ENCODE measurements at places on chromosomes 6 and 20.

DNA sequence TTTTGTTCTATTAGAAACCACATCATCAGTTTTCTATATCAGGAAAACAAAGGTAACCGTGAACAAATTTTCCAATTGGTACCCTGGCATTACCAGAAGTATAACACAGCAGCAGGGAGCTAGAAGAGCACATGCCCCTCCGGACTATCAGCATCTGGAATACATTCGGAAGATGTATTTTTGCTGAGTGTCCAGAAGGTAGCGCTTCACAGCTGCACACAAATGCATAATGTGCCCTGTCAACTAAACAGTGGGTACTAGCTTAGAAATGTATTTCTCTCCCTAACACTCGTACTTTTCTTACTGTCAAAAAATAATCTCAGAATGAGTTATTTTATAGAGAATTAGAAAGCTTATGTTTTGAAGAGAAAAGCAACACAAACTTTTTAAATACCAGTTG lies 77.6 kb downstream of the HUS1B start:
- no peak for DNase-seq

DNA sequence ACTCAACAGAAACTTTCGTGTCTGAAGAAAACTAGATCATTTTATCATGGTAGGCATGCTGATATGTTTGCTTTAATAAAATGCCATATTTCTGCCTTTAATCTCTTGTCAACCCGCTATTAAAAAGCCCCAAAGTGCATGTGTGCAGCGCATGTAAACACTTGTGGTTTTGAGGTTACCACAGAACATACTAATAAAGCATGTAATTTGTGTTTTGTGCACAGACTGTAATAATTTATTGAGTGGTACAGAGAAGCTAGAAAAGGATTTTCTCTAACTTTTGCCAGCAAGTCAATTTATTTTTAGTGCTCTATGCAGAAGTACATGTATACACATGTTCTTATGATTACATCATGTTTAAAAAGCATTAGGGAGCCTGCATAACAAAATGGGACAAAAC lies 349.9 kb upstream of the SLC35B3 start:
- no peak for DNase-seq

DNA sequence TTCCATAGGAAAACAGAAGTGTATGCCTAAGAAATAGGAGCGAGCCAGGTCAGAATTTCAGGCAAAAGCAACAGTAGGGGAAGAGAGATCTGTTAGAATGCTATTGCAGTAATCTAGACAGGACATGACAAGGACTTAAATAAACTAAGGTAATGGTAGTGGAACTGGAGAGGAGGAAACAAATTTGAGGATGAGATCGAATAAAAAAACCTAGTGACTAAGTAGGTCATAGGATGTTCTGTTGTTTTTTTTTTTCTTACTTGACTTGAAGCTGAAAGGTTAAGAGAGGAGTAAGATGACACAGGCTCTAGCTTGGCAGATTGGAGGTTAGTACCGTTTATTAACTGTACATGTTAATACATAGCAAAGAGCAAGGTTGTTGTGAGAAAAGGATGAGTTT lies 28.6 kb downstream of the ORC3 start:
- no peak for DNase-seq

DNA sequence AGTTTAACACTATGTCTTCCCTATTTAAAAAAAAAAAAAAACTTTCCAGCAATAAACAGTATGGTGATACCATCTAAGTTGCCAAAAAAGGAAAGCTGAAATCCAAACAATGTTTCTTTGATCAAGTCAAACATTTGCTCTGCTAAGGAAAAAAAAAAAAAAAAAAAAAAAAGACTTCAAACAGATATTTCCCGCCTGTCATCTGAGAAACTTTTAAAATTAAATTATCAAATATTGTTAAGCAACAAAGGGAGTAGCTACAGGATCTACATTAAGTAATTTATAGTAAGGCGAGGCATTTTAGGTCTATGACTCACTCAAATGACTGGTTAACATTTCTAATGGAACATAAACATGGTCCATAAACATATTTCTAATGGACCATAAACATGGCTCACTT lies 121.2 kb downstream of the DST start:
- no peak for DNase-seq

- DNase-seq: no peak
These were observed 130.3 kb downstream of the OPRM1 start for GRCh38 chr6:154169193-154169847.

DNA sequence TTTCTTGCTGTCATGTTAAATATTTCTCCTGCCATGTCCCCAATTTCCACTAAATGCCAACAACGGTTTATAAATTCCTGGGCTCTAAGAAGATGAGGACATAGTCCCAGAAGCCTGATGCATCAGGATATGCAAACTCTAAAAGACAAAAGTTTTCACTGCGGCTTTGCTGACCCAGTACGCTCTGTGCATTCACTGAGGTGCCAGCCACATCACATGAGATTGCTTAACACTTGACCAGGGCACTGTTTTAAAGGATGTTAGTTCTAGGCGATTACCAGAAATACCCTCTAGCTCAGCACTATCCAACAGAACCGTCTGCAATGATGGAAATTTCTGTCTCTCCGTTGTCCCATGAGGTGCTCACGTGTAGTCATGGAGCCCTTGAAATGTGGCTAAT lies 19.9 kb upstream of the ADTRP start:
- DNase-seq: no peak

DNA sequence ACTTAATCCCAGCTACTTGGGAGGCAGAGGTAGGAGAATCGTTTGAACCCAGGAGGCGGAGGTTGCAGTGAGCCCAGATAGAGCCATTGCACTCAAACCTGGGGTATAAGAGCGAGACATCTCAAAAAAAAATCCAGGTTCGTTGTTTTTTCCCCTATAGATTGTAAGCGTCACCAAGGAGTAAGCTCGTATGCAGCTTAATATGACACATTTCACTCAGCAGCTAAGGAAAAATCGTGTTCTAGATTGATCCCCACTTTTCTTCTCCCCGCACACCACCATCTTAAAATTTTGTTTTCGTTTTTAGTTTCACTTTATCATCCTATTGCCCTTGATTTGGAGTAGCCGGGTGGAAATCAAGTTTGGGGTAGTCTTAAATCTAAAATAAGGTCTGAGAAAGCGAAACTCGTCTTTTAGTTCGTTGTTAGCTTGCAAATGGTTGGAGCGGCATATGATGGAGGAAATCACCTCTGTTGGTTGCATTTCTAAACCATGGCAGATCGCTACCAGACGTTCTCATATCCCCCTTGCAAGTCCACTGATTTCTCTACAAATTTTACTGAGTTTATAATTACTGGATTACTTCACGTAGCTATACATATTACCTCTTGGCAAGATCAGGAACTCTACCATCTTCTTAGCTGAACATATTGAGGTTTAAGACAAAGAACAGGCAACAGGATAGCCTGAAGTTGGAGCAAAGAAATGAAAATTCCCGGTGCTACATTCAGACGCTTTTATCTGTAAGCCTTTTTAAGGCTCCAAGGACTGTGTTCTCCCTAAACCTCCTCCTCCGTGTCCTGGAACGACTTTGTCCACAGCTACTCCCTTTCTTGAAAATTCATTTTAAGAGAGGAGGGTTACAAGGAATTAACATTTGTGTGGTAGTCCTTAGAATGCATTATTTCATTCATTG lies 91.1 kb upstream of the BTN3A2 start:
- DNase-seq: no peak

Data from NCI-H2081 treated with DMSO at 0.1 percent for 48 hours (cell line).